AG04450 (cell line): ENCODE measurements at places on chromosomes 5 and 9.

DNA sequence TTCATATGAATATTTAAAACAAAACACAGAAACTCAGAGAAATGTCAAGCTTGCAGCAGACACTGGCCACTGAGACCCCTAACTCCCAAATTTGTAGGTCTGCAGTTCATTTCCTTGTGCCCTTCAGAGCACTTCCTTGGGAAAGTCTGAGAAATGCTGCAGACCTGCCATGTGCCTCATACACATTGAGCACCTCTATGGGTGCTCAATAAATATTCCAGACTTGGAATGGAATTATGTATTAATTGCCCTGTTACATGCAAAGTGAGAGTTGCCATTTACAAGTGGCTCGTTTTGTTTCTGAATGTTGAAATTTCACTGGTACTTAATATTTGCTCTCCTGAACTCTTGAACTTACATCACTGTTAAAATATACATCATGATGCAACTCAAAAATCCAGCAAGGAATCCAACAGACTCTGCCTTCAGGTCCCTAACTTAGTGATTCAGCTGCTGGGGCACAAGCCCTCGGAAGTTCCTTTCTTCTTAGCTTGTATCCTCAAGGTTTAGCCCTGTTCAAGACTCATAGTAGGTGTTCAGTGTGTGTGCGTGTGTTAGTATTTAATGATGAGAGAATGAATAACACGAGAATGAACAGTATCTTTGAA lies 90.6 kb downstream of the PTCD2 start:
- DNase-seq = no peak

- no peak for DNase-seq
Observed at GRCh38 chr5:25516141-25516540, 871.4 kb upstream of the CDH10 start.

GRCh38 chr5:181187500-181188213 lies 17.3 kb downstream of the TRIM7 start:
- peak; percentile 55 for DNase-seq

DNA sequence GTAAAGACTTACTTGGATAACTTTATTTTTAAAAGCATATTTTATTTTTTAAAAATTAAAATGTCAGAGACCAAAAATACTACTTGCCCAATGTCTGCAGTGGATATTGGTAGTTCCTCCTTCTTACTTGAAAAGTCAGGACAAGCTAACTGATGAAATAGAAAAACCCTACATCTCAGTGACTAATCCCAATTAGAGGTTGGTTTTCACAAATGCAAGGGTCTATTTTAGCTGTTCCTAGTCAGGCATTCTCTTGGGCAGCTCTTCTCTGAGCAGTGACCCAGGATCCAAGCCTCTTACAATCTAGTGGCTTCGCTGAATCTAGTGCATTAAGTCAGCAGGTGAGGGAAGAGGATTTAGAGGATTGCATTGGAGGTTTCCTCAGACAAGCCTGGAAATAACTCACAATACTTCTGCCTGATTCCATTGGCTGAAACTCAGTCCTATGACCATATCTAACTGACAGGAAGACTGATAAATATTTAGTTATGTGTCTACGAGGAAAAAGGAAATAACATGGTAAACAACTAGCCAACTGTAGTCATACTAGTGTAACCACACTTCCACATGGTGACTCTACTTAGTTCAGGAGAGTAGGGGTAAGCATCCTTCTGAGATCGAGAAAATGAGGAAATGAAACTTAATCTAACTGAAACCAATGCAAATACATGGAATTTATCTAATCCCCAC lies 34.2 kb upstream of the MIER3 start:
- DNase-seq = no peak

DNA sequence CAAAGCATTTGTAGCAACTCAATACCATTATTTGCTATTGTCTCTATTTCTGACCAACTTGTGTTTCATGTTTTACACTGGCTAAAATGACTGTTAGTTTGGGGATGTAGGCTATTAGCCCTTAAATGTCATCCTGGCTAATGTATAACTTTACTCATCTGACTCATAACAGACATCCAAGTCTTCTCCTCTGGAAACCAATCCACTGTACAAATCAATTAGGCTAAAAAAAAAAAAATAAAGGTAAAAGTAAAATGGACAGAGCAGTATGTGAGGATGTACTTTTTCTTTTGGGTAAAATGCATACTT lies 20.6 kb downstream of the MEGF9 start:
- DNase-seq = no peak

DNA sequence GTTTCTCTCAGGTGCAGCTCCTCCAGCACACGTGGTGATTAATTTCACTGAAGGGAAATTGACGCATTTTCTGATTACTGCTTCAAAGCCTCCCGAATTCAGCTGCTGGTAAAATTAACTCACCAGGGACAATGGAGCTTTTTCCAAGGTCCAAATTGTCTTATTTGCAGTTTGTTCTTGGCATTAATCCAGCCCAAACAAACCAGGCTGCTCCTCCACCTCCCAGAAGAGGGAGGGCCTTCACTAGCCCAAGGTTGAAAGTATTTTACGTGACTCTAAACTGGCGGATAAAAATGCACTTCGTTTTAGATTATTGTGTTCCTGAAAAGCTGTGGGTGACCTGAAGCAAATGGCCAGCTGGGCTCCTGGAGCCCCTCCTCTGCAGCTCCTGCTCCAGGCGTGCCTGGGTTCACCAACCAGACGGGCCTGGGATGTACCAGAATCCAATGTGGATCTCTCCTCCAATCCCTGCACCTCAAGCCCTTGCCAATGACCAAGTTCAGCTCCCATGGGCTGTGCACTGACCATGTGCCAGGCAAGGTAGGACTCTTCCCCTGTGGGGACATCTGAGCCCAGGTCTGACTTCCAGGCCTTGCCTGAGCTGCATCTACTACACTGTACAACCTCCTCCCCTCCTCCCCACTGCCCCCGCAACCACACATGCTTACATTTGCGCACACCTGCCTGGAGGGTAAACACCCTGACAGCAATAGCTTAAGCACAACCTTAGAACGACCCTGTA lies 193.4 kb downstream of the CDK5RAP2 start:
- DNase-seq = no peak

DNA sequence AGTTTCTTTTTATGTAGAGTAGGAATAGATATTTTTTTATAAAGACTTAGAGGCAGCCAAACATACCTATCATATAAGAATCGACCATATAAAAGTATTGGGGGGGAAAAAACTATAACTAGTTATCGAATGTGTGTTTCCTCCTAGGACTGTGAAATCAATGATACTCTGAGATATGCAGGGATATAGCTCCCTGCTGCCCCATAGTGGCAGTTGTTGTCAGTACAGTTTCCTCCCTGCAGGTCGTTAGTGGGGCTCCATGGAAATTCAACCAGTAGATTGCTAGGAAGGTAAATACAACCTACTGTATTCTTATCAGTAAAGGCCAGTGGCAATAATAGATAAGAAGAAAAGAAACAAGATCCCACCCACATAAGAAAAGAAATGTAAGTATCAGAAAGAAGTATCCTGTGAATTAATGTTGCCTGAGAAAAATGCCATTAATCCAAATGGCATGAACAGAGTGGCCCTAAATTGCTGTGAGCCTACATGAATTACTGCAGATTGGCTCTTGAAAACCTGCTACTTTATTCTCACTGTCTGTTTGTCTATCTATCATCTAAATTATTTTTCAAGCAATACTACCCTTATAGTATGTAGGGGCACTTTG lies 136.9 kb upstream of the FBN2 start:
- peak; percentile 24 for DNase-seq

DNA sequence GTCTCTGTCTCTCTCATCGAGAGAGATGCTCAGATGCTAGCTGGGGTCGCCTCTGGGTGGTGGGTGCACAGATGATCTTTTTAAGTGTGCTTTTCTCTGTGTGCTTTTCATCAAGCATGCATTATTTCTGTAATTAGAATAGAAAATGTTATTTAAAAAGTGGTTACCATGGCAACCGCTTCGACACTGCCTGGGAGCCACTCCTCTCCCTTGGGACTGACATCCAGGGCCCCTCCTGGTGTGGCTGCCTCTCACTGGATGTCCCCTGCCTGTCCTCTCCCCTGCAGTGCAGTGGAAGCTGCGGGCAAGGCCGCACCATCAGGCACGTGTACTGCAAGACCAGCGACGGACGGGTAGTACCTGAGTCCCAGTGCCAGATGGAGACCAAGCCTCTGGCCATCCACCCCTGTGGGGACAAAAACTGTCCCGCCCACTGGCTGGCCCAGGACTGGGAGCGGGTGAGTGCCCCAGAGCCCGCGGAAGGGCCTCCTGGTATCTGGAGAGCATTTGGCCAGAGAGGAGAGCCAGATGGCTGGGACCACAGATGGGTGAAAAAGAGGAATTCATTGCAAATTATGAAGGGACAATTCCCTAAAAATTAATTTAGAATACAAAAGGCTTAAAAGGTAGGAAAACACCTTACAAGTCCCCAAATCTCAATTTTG lies 34.7 kb downstream of the ADAMTSL2 start:
- DNase-seq = no peak

- no peak for DNase-seq
Observed at GRCh38 chr5:135469911-135470310, 17.8 kb upstream of the TIFAB start.

GRCh38 chr9:80875947-80876346 lies 813.4 kb downstream of the TLE1 start:
- DNase-seq = no peak

- no peak for DNase-seq
Observed at GRCh38 chr5:59322894-59323293, 570.6 kb downstream of the PDE4D start.

DNA sequence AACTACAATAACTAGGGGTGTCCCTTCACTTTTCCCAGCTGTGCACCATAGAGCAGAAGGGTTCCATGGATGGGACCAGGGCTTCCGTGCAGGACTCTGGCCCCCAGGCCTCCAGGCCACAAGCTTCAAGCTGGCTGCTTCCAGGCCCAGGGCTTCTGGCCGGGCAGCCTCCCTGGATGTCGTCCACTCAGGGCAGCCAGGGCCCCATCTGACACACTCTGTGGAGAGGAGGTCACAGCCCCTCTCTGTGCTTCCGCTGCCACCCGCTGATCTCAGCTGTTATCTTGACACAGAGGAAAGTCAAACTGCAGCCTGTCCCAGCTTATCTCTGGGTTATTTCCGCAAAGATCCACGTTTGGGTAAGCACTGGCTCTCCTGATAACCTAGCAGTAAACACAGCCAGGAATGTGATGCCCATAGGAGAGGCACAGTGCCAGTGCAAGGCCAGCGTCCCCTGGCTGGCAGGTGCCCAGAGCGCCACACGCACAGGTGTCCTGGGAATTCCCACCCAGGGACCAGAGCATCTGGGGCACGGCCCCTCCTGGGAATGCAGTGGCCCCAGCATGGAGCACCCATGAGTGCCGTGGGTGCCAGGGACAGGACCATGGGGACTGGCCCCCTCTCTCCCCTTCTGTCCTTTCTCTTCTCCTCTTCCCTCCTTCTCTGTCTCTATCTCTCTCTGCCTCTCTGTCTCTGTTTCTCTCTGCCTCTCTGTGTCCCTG lies 15.6 kb upstream of the SLC6A19 start:
- no peak for DNase-seq

- no peak for DNase-seq
Observed at GRCh38 chr9:136239135-136239982, 6.3 kb downstream of the QSOX2 start.

GRCh38 chr5:13987843-13988464 lies 43.5 kb upstream of the DNAH5 start:
- peak; percentile 55 for DNase-seq

- no peak for DNase-seq
Observed at GRCh38 chr5:42991404-42992087, 48.6 kb downstream of the ANXA2R start.

GRCh38 chr5:127909066-127909465 lies 174.5 kb upstream of the SLC12A2 start:
- no peak for DNase-seq

- no peak for DNase-seq
Observed at GRCh38 chr9:99505936-99506335, 283.9 kb downstream of the SEC61B start.
